Mucosa of descending colon (tissue), 3 donors: ENCODE measurements at places on chromosomes 1 and 21.

DNA sequence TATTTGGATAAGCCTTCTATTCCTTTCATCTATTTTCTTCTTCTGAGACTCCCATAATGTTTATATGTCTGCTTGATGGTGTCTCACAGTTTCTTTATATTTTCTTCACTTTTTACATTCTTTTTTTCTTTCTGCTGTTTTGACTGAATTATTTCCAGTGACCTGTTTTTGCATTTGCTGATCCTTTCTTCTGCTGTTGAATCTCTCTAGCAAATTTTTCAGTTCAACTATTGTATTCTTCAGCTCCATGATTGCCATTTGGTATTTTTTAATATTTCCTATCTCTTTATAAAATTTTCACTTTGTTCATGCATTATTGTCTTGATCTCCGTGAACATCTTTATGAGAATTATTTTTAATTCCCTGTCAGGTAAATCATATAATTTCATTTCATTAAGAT lies 122.3 kb upstream of the ST6GALNAC5 start:
- no peak for DNase-seq

DNA sequence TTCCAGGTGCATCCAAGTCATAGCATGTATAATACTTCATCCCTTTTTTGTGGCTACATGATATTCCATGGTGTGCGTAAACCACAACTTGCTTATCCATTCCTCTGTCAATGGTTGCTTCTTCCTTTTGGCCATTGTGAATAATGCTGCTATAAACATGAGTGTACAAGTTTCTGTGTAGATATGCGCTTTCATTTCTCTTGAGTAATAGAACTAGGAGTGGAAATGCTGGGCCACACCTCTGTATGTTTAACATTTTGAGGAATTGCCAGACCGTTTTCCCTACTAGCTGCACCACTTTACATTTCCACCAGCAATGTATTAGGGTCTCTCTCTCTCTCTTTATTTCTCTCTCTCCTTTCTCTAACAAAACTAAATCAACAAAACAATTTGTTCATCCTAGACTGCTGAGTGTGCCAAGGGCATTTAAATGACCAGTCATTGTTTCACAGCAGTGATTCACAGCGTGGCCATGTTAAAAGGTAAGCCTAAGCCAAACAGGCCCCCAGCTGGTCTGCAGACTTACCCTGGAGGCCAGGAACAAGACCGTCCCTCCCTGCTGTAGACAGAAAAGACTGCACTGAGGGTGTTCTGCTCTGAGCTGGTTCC lies 53.2 kb upstream of the LYST start:
- DNase-seq, result peak; percentile 43

DNA sequence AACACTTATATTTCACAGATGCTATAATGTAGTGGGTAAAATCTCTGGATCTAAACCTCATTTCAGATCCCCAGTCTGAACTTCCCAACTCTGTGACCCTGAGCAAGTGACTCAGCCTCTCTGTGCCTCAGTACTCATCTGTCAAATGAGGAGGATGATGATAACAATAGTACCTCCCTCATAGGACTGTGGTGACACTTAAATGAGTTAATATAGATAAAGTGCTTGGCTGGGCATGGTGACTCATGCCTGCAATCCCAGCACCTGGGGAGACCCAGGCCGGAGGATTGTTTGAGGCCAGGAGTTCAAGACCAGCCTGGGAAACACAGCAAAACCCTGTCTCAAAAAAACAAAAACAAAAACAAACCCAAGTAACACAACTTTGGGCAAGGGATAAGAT lies 4.7 kb upstream of the ECE1 start:
- no peak for DNase-seq

- DNase-seq, result no peak
These were observed 41.7 kb upstream of the IL20 start for GRCh38 chr1:206823727-206824126.

DNA sequence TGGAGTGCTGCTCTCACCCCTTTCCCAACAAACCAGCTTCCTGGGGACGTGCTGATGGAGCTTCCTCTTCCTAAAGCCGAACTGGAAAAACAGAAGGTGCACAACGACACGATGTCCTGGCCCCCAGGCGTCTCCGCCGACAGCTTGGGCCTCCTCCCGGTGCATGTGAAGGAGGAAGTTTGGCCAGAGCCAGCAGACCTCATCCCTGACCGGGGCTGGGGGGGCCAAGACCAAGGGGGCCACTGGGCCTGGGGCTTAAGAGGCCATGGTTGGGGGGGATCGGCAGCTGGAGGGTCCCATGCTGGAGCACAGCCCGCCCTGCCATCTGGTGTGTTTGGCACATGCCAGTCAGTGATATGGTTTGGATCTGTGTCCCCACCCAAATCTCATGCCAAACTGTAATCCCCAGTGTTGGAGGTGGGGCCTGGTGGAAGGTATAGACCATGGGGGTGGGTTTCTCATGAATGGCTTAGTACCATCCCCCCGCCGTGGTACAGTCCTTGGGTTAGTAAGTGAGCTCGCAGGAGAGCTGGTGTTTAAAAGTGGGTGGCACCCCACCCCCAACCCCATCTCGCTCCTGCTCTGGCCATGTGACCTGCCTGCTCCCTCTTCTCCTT lies 6.4 kb downstream of the HES4 start:
- peak; percentile 40 for DNase-seq

DNA sequence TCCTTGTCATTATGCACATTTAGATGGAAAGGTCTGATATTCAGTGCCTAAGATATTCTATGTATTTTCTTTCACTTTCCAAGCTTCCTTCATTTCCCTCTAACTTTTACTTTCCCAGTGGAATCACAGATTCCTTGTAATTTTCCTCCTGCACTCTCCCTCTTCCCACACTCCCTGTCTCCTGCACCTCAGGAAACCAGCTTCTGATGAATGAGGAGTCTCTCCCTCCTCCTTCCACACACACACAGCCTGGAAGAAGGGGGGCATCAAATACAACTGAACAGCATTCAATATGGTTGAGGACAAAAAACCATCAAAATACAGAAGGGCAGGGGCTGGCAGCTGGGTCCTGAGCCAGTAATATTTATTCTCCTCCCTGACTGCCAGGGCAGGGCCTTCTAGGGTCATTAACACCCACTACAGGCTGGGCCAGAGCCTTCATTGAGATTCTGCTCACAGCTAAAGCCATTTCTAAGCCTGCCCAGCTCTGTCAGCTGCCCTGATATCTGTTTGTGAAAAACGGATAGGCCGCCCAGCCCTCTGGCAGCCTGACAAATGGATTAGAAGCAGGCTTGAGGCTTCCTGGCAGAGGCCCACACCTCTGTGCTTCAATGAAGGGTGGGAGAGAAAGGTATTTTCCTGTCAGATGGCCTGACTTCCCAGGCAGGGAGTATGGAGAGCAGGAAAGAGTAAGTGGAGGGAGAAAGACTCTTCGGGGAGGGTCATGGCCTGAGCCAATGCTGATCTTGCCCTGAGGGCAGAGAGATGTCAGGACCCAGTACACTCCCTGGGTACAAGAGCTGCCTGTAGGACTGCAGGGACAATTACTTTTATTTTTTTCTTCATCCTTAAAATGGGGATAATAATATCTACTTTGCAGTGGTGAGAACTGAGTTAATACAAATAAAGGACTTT lies 138.9 kb upstream of the SPATA6 start:
- no peak for DNase-seq

DNA sequence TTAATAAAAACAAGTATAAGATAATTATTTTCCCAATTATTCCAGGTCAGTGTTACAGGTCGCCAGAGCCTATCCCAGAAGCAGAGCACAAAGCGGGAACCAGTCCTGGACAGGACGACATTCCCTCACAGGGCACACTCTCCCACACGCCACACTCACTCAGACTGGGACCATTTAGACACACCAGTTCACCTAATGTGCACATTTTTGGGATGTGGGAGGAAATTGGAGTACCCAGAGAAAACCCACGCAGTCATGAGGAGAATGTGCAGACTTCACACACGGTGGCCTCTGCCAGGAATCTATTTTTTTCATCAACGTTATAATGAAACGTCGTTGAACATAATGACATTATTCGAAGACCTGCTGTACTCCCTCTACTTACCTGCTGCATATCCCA lies 20.5 kb upstream of the NRDC start:
- DNase-seq, result no peak

DNA sequence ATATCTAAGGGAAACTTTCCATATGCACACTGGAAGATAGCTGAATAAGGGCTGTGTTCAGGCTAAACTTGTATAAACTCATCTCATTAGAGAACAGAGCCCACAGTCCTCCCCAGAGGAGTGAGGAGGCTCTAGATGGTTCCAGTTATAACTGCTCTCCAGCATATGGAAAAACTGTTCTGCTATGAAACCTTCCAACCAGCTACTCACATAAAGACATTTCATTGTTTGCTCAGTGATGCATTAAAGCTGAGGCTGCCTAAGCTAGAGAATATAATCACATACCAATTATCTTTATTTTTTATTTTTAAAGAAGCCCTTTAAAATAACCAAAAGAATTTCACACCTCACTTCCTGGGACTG lies 13.3 kb downstream of the AHCYL1 start:
- DNase-seq, result no peak

GRCh38 chr1:204322339-204322868 lies 37.3 kb downstream of the PLEKHA6 start:
- no peak for DNase-seq

DNA sequence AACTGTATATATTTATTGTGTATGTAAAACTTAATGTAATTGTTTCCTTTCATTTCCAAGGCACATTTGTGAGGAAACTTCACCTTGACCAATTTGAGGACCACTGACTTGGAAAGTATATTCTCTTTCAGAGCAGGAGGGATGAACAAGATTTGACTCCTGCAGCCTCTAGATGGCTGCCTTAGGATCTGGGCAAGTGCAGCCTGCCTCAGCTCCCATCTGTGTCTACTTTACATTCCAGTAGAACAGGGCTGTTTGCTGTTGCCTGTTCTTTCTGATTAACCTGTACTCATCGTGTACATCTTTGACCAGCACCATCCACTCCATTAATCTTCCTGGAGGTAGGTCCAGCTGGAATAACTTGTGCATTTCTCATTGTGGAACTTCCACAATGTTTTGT lies 312.8 kb downstream of the HLX start:
- no peak for DNase-seq

- no peak for DNase-seq
These were observed 1152.0 kb upstream of the B3GALT2 start for GRCh38 chr1:194338241-194338948.

- no peak for DNase-seq
These were observed 190.4 kb upstream of the TNR start for GRCh38 chr1:175933801-175934200.

DNA sequence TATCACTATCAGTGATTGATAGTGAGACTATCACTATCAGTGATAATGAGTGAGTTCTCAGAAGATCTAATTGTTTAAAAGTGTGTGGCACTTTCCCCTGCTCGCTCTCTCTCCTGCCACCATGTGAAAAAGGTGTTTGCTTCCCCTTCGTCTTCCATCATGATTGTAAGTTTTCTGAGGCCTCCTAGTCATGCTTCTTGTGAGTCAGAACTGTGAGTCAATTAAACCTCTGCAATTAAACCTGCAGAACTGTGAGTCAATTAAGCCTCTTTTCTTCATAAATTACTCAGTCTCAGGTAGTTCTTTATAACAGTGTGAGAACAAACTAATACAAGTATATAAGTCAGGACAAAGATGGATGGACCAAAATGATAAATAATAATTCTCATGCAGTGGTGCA lies 7.0 kb upstream of the IL23R start:
- no peak for DNase-seq

DNA sequence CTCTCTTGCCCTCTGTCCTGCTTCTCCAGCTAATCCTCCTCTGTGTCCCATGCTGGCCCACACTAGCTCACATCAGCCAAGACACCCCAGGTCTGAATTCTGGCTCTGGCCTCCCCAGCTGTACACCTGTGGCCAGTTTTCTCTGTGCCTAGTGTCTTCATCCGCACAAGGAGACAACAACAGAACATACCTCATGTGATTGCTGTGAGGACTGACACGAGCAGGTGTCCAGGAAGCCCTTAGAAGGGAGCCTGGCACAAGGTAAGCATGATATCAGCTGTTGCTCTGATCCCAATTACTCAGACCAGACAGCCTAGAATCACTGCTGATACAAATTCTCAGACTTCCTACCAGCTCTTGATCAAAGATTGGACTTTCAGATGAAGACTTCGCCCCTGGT lies 71.2 kb upstream of the GJB5 start:
- no peak for DNase-seq

DNA sequence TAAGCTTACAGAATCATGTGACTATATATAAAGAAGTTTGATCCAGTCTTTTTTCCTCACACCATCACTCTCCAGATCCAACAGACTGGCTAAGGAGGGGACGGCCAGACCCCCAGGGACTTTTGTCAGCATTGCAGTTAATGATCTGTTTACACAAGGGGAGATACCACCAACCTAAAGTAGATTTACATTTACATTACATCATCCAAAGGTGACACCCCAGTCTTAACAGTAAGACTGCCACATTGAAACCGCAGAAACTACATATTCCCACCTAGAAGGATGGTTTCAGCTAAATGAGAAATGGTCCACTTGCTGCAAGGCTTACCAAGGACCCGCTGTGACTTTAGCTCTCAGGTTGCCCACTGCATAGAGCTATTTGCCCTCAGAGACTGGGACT lies 3.4 kb downstream of the RCAN1 start:
- no peak for DNase-seq

DNA sequence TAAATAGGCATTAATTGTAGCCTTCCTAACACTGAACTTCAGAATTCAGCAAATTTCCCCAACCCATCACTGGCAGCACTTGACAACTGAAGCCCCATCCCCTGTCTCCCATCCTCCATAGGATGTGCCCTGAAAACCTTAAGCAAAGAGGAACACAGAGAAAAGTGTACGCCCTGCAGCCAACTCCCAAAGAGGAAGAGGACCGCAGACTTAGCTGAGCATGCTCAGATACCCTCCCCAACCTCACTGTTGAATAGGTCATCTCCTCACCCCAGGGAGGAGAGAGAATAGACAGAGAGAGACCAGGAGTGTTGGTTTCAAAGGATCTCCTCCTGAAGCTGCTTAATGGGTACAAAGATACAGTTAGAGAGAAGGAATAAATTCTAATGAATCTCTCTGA lies 50.5 kb downstream of the CD2 start:
- DNase-seq, result no peak

GRCh38 chr1:23376890-23377811 lies 7.5 kb upstream of the ZNF436 start:
- no peak for DNase-seq

- no peak for DNase-seq
These were observed 202.1 kb upstream of the VAMP3 start for GRCh38 chr1:7568901-7569524.

DNA sequence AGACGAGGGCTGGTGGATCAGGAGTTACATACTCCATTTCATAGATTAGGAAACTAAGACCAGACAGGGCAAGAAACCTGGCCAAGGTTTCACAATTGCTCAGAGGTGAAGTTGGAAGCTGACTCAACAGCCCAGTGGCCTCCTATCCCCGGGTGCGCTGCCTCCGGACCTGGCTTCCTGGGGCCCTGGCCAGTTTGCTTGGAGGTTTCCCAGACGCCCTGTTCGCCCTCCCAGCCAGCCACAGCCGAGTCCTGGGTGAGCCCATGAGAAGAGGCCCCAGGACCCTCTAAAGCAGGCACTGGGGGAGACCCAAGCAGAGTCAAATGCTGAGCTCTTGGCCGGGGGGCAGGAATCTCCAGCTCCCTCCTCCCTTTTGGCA lies 180.1 kb downstream of the ZBTB18 start:
- DNase-seq, result no peak
